ENCODE measurements at places on chromosomes 7 and 10. TPM values are rescaled to one million over a fixed set of nuclear protein-coding genes. Genes with fewer than 3 reads are reported as not detected.

The CCDC172 gene
- not detected for total RNA-seq

GRCh38 chr10:45544191-45544590 is 128.4 kb downstream of the ZFAND4 start:
- no peak for DNase-seq

DNA sequence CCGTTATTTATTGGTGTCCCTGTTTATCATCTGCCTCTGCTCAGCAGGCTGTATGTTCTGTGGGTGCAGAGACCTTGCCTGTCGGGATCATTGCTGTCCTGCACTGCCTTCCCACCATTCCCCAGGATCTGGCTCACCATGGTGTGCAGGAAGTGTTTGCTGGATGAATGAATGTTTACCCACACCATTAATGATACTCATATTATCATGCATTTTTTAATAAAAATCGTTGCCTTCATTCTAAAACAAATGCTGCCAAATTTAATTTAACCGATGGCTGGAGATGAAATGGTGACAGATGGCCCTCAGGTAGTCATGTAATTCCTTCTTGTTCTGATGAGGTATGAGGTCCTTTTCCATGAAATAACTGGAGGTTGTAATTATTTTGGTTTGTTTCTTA is 22.5 kb downstream of the PLPP4 start:
- DNase-seq = no peak

The ABCB4 gene
- not detected for total RNA-seq

DNA sequence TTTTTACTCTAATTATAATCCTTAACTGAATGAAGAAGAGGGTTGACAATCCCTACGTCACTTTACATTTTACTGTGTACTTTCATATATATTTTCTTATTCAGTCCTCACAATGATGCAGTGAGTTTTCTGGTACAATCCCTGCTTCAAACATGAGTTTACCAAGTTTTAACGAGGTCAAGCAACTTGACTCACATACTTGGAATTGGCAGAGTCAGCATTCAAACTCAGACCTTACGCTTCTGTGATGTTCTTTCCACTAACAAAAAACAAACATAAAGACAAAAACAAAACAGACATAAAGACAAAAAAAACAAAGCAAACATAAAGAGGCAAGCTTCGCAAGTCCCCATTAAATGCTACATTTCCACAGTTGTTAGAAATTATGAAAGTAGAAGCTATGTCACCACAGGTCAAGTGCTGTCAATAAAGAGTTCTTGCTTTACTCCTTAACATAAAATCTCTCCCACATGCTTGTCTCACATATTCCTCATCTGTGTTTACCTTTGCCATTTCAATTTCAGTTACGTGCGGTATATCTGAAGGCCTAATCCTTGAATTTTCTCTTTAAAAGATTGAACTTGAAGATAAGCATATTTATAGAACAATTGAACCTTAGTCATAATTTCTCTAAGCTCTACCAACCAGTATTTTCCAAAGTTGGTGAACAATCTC is 217.3 kb downstream of the CELF2 start:
- DNase-seq = no peak

DNA sequence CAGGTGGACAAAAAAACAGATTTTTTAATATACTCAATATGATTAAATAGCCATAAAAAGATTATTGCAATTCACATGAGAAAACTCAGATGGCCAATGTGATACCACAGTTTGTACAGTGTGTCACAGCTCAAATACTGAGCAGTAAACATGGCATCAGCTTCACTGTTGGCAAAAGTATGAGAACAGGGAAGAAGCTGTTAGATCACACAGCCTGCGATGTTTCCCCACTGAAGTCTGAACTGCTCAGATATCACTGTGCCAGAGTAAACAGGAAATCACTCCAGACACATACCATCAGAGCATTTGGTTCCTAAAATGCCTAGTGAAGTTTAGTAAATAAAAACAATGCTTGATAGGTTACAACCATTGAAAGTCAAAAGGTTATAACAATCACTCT is 347.8 kb downstream of the ETV1 start:
- no peak for DNase-seq

- no peak for DNase-seq
Measured at GRCh38 chr7:80284855-80285254, 150.2 kb downstream of the GNAI1 start.

The LAMB4 gene
- total RNA-seq = not detected
